ENCODE measurements at places on chromosomes 3 and 15.

- DNase-seq, result no peak
Observed at GRCh38 chr3:190706582-190706981, 155.9 kb downstream of the GMNC start.

- no peak for DNase-seq
Observed at GRCh38 chr3:147312786-147313280, 93.5 kb downstream of the ZIC4 start.

GRCh38 chr15:31385736-31386135 is 59.1 kb downstream of the KLF13 start:
- no peak for DNase-seq

GRCh38 chr15:42919799-42920518 is 619 bp downstream of the TTBK2 start:
- DNase-seq, result peak; percentile 77

- DNase-seq, result no peak
Observed at GRCh38 chr3:160170409-160171370, 54.5 kb upstream of the C3orf80 start.

DNA sequence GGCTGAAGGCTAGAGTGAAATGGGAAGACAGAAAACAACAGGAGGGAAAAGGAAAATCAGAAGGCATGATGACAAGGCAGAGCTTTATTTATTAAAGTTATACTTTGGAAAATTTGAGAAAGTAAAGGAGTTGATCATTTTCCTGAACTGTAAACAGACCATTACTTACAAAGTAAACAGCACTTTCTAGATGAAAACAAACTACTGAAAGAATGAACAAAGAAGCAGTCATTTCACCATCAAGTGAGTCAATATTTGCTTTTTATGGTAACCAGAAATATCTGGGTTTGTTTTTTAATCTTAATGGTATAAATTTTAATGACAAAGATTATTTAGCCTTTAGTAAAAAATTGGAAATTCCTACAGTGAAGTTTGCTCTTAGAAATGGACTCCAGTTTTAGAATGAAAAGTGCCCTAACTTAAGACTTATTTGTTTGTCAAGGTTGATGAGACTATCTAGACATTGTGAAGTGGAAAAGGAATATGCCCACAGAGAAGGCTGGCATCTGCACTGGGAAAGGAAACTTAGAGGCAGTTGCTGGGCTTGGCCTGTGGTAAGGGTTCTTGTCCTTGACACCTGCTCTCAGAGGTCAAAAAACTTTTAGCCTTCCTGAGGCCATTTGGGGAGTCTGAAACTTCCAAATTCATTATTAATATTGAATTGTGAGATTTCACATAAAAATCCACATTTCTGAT is 47.2 kb downstream of the SPTSSB start:
- DNase-seq, result no peak
